ENCODE measurements at places on chromosomes 12 and 14. TPM values are rescaled to one million over a fixed set of nuclear protein-coding genes. Genes with fewer than 3 reads are reported as not detected.

The OASL gene
- 10.5 TPM for polyA plus RNA-seq

DNA sequence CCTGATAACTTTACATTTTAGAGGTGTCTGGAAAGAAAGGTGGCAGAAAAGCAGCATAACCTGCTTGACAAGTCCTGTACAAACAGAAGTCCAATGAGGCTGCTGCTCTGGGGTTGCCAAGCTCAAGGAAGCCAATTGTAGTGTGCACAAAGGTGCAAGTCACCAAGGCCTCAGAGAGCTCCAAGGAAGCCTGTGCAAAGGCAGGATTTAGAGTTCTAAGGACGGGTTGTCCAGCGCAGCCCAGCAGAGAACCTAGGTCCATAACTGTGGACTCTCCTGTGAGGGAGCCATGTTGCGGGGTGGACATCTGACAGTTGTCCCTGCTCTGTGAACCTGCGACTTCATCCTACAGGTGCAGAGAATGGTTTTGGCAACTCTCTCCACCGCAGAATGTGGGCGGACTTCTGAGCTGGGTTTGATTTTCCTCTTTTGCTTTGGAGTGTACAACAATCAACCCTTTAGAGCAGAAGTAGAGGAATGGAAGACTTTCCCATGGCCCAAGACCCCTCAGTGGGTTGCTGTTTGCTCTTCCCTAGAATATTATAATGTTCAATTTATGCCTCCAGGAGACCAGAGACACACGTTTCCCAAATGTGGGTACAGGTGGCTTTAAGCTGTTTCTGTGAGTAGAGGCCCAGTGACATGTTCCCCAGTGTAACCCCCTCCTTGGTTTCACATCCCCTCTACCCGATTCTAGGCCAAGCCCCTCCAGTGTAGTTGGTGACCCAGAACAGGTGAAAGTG is 81.0 kb downstream of the ETV6 start:
- H3K4me1 ChIP-seq: no peaks in the 10 kb centered on the region
- H3K36me3 ChIP-seq: no peaks in the 10 kb centered on the region
- H3K4me3 ChIP-seq: no peak overlapping the region
- no peak overlapping the region for H3K27ac ChIP-seq
- H3K27me3 ChIP-seq: no peaks in the 10 kb centered on the region

DNA sequence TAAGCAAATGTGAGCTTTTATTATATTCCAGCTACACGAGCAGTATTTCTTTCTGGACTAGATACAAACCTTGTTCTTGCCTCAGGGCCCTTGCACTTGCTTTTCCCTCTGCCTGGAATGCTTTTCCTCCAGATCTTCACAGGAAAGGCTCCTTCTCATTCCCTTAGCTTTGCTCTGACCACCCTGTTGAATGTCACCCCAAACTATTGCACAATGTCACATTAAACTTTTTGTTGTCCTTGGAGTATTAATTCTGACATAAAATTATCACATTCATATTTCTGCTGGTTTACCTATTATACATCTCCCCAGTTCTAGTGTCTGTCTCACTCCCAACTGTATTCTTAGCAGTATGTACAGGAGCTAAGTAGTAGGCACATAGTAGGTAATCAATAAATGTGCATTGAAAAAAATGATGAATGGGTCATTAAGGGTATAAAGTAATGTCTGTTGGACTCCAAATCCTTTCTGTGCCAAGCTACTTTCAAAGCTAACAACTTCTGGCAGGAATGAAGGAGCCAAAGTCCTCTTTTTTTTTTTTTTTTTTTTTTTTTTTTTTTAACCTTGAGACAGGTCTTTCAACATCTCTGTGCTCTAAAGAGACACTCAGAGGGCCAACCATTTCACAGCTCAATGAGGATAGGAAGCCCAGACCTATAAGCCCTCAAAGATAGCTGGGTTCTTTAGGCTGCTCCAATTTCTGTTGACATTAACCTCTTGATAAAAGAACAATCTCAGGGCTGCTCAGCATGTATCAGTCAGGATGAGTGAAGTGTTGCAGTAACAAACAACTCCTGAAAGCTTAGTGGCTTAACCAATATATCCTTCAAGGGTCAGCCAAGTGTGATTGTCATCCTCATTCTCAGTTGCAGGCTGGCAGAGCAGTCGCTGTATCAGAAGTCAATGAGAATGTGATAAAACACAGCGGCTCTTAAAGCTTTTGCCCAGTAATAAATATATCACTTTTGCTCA is 424.4 kb upstream of the TBX3 start:
- H3K4me1 ChIP-seq: peaks cover 6% of the 10 kb centered on the region
- H3K27me3 ChIP-seq: no peaks in the 10 kb centered on the region
- no peak for DNase-seq
- no peaks in the 10 kb centered on the region for H3K36me3 ChIP-seq
- no peak overlapping the region for H3K27ac ChIP-seq

GRCh38 chr14:99363616-99364290 is 91.8 kb upstream of the BCL11B start:
- no peak overlapping the region for H3K27ac ChIP-seq
- no peaks in the 10 kb centered on the region for H3K27me3 ChIP-seq
- DNase-seq: no peak
- H3K4me1 ChIP-seq: no peaks in the 10 kb centered on the region
- H3K36me3 ChIP-seq: no peaks in the 10 kb centered on the region

DNA sequence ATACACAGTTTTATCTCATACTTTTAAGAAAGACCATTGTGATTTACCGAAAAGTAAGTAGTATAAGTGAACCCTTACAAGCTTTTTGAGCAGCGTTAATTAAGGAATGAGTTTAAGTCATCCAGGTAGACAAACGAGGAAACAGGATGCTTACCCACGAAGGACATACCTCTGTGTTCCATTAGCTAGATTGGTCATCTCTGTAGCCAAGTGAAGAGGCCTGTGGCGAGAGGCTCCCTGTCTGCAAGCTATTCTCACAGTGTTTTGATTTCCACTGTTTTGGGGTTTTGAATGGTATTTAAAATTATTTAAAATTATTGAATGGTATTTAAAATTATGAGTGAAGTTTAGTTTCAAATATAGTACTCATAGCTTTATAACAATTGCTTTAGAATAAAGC is 342.1 kb upstream of the RGS6 start:
- H3K27me3 ChIP-seq: no peaks in the 10 kb centered on the region
- DNase-seq: no peak
- H3K4me3 ChIP-seq: no peak overlapping the region
- H3K27ac ChIP-seq: no peak overlapping the region
- H3K4me1 ChIP-seq: peaks cover 7% of the 10 kb centered on the region

The B4GALNT1 gene
- polyA plus RNA-seq: 0.53 TPM

- peaks cover 3% of the 10 kb centered on the region for H3K4me1 ChIP-seq
- DNase-seq: peak; percentile 82
- H3K27ac ChIP-seq: no peak overlapping the region
- H3K36me3 ChIP-seq: no peaks in the 10 kb centered on the region
- H3K4me3 ChIP-seq: no peak overlapping the region
These were observed 103.8 kb downstream of the RFLNA start for GRCh38 chr12:124398578-124399227.

GRCh38 chr12:31558521-31558920 is 32.4 kb downstream of the DENND5B start:
- no peak overlapping the region for H3K27ac ChIP-seq
- DNase-seq: no peak
- H3K27me3 ChIP-seq: no peaks in the 10 kb centered on the region
- H3K4me1 ChIP-seq: no peaks in the 10 kb centered on the region
- no peak overlapping the region for H3K4me3 ChIP-seq

The CLEC14A gene
- polyA plus RNA-seq: 28.4 TPM

DNA sequence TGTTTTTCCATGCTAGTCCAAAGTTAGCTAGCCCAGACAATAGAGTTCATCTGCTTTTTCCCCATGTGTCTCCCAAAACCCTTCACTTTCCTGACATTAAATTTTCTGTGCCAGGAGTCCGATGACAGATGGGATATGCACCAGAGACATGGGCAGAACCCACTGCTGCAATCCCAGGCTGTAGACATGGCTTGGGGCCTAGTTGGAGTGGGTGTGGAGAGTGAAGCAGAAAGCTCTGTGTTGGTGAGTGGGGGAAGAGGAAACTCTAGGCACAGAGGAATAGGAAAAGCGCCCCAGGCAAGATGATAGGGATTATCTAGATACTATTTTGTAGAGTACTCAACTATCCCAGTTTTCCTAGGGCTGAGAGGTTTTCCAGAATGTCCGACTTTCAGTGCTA is 4.8 kb upstream of the KRT74 start:
- no peak overlapping the region for H3K27ac ChIP-seq
- no peak overlapping the region for H3K4me3 ChIP-seq
- peak; percentile 5 for DNase-seq
- no peaks in the 10 kb centered on the region for H3K27me3 ChIP-seq
- no peaks in the 10 kb centered on the region for H3K36me3 ChIP-seq
- H3K4me1 ChIP-seq: no peaks in the 10 kb centered on the region

The SLC10A1 gene
- polyA plus RNA-seq: not detected

The NGB gene
- polyA plus RNA-seq: not detected

- no peak overlapping the region for H3K4me3 ChIP-seq
- no peaks in the 10 kb centered on the region for H3K4me1 ChIP-seq
- DNase-seq: no peak
- no peaks in the 10 kb centered on the region for H3K36me3 ChIP-seq
- no peak overlapping the region for H3K27ac ChIP-seq
- H3K27me3 ChIP-seq: no peaks in the 10 kb centered on the region
These were observed 535.8 kb downstream of the NRXN3 start for GRCh38 chr14:78705989-78706388.

The USP44 gene
- 2.3 TPM for polyA plus RNA-seq

The TMCC3 gene
- polyA plus RNA-seq: 7.4 TPM

DNA sequence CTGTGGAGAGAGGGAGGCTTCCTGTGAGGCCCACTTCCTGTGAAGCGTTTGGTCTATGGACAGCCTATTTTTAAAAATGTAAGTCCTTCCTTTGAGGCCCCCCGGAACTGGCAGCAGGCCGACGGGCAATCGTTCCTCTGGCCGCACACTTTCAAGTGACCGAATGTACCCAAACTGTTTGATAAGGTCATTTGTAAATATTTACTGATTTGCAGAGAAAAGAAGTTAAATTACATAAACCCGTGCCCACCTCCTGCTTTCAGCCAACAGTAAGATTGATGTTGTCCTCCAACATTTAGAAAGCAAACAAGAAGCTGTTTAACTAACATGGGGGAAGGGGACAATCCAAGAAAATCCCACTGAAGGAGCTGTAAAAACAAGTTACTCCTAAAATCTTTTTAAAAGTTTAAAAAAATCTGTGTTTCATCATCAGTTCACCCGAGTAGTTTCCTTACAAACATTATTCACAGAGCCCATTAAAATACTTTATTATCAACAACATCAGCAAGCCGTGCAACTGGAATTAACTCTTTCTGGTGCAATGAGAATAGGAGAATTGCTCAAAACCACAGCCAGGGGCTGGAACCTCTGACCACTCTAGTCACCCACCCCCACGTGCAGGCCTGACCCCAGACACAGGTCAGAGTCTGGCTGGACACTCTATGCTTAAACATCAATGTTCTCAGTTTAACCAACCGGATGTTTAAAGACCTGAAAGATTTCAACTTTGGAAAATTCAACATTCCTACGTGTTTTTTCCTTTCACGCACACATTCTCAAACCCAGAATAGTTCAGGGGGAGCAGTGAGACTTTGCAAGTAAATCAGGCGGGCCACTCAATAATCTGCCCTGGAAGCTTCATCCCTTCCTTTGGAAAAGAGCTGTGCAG is 65.3 kb downstream of the FOXN3 start:
- peaks cover 12% of the 10 kb centered on the region for H3K36me3 ChIP-seq
- H3K4me1 ChIP-seq: peaks cover 5% of the 10 kb centered on the region
- H3K27me3 ChIP-seq: no peaks in the 10 kb centered on the region
- peak; percentile 96 for DNase-seq
- peak overlapping the region; percentile 76 for H3K27ac ChIP-seq

DNA sequence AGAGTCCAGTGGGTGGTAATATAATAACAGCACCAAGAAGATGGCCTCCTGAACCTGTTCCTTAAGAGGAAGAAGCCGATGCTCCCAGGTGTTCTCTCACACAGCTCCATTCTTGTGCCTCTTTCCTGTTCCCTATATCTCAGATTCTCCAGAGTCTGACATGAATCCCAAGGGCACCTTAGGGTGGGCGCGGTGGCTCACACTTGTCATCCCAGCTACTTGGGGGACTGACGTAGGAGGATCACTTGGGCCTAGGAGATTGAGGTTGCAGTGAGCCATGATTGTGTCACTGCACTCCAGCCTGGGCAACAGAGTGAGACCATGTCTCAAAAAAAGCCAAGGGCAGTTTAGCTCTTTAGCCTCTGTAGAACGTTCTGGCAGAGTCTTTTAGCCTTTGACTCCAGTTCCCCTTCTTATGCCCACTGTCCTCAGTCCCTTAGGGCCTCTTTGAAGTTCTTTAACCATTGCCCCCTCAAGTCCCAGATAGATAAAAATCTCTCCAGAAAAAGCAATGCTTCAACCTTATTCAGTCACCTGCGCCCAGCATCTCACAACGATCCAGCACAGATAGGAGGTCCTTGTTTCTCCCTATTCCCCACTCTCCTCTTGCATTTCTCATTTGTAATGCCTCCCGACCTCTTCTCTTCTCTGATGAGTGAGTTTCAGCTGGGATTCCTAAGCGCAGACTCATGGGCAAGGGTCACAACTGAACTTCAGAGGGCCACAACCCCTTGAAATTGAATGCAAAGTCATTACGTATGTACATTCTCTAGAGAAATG is 4.7 kb downstream of the CCDC184 start:
- peaks cover 31% of the 10 kb centered on the region for H3K27me3 ChIP-seq
- no peak for DNase-seq
- no peaks in the 10 kb centered on the region for H3K36me3 ChIP-seq
- H3K4me1 ChIP-seq: no peaks in the 10 kb centered on the region
- H3K4me3 ChIP-seq: no peak overlapping the region

DNA sequence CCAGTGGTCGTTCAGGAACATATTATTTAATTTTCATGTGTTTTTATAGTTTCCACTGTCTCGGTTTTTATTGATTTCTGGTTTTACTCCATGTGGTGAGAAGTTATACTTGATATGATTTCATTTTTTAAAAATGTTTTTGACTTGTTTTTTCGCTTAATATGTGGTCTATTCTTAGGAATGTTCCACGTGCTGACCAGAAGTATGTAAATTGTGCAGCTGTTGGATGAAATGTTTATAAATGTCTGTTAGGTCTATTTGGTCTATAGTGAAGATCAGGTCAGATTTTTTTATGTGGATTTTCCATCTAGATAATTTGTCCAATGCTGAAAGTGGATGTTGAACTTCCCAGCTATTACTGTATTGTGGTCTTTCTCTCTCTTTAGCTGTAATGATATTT is 433.8 kb upstream of the MIS18BP1 start:
- no peaks in the 10 kb centered on the region for H3K36me3 ChIP-seq
- no peak overlapping the region for H3K4me3 ChIP-seq
- H3K4me1 ChIP-seq: no peaks in the 10 kb centered on the region
- no peak for DNase-seq
- no peak overlapping the region for H3K27ac ChIP-seq

The TPPP2 gene
- not detected for polyA plus RNA-seq

DNA sequence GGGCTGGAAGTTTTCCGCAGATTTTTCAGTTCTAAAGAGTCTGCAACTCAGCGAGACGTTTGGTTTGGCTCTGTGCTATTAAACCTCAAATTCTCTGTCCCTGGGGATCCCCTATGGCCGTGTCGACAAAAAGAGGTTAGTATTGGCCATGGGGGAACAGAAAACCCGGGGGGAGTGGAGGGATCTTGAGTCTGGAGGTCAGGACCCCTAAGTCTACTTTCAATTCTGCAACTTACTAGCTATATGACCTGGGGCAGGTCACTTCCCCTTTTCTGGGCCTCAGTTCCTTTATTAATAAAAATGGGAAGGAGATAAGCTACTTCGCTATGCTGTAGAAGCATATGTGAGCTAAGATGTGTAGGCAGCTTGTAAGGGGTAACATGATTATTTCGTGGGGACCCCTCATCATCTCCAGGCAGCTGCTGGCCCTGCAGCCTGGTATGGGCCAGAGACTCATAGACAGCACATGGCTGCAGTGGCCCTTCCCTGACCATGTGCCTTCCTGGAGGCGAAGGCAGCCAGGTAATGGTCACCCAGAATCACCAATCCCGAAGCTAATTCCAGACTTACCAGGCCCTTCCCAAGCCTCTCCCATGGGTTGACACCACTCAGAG is 8.6 kb downstream of the ASB2 start:
- DNase-seq: no peak
- H3K27ac ChIP-seq: no peak overlapping the region
- no peaks in the 10 kb centered on the region for H3K36me3 ChIP-seq
- no peak overlapping the region for H3K4me3 ChIP-seq
